ENCODE measurements at places on chromosomes 11 and 22.

GRCh38 chr11:36014898-36015665, 71.2 kb downstream of the LDLRAD3 start:
- no peak for DNase-seq

DNA sequence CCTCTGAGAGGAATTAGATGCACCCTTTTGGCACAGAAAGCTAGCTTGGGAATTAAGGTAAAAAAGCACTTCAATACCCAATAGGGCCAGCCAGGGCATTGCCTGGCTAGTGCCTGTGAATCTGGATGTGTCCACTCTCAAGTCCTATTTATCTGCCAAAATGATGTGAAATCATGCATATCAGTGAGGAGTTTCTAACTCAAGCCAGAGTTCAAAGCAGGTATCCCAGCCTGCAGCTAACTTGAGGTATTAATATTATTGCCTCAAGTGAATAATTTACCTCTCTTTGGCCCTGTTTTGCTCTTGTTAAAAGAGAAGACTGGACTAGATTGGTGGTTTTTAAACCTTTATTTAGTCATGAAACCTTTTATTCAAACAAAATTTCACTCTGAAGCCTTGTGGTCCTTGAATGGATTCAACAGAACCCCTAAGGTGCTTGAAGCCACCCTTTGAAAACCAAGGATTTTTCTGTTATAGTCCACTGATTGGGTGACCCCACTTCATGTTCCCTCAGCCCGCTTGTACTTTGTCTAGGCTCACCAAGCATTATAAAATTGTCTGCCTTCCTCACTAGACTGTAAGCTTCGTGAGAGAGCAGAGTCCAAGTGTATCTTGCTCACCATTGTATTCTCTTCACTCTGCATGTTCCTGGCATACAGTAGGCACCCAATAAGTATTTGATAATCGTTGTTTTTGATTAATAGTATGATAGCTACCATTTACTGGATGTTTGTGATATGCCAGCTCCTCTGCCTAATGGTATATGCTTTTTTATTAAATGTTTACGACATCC, 4.5 kb downstream of the RNF121 start:
- DNase-seq = no peak

- DNase-seq = no peak
Measured at GRCh38 chr11:64185175-64185692, 737 bp upstream of the STIP1 start.

- DNase-seq = no peak
Measured at GRCh38 chr11:90842681-90843080, 619.8 kb upstream of the CHORDC1 start.

DNA sequence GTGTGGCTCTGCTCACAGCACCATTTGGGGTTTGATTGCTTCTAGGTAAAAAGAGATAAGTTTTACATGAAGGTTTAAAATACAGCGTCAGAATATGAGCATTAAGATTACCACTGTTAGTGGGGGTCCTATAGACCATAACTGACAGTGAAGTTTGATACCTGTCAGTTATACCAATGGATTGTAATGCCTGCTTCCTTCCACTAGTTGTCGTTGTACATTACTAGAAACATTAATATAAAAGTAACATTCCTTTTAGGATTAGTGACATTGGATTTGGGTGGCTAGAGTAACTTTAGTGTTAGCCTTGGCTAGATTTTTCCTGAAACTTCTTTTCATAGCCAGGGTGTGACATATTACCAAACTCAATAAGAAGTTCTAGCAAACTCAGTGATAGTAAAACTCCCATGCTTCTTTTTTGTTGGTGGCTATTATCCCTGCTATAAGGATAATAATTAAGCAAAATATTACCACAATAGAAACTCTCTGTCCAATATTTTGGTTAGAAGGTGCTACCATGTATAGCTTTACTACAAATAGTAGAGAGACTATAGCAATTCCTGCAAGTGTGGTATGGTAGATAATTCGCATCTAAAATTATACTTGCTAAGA, 57.1 kb downstream of the FAM181B start:
- no peak for DNase-seq

- no peak for DNase-seq
Measured at GRCh38 chr22:17965538-17966402, 58.6 kb downstream of the MICAL3 start.

GRCh38 chr22:46753360-46753759, 9.1 kb upstream of the TBC1D22A start:
- DNase-seq = no peak

DNA sequence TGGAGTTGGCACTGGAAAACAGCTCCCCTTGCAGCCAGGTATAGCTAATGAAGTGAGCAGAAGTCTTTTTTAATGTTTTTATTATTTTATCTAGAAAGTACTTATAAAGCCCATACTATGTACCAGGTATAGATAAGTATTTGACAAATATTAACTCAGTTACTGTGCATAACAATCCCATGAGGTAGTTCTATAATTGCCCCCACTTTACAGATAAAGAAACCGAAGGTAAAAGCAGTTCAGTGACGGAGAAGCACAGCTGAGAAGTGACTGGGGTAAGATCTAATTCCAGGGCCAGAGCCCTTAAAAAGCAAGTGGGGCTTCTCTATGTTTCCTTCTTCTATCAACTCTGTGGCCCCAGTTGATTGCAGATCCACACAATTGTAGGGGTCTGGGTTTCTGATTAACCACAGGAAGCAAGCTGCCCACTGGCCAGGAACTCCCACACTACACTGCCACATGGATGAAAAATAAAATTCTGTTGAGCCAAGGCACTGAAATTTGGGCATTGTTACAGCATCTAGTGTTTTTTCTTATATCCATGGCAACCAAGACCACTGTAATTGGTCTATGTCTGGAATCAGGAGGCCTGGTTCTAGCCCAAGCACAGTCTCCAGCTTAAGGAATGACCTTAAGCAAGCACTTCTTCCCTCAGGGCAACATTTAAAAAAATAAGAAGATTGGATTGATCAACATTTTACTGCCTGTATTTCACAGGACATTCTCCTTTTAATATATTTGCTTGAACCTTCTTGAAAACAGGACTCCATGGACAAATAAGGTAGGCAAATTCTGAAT, 55.3 kb upstream of the TEAD1 start:
- DNase-seq = no peak

DNA sequence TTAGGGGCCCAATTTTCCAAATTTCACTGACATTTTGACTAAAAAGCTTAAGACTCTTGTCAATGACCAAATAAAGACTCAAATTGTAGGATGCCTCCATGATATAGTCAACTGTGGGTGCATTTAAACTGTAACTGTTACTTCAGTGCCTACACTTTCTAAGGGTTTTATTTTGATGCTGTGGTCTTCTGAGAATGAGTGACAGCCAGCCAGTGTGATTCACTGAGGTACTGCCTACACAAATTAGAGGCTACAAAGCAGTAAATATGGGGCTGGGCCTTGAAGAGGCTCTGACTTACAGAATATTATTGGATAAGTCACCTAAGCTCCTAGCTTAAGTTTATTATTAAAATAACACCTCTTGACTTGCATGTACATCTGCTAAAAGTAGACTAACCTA, 210.6 kb downstream of the SWAP70 start:
- DNase-seq = no peak

DNA sequence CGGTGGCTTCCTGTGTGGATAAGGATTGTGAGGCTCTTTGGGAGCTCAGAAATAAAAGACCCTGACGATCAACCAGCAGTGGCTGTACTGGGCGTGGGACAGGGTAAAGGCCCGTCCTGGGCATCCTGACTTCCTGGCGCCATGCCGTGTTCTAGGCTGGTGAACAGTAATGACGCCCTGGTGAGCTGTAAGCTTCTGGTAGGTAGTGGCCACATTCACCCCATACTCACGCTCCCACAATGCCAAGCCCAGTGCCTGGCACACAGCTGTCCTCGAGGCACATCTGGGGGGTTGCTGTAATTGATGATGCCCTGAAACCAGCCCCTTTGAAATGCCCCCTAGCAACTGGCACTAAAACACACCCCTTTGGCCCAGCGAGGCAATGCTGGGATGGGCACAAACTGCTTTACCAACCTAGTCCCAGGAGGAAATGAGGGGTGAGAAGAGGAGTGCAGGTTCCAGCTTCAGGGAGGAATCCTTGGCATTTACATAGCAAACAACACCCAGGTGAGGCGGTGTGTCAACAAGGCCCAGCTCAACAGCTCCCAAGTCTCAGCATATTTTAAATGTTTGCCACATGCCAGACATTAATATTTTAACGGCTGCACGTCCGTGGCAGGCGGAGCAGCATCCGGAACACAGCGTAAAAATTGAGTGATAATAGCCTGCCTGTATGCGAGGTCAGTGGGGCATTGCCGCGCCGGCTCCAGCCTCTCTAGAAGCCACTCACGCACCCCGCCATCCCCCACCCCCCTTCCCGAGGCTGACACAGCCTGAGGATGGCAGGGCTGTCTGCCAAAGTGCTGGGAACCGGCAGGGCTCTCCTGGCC, 79.3 kb downstream of the DSCAML1 start:
- DNase-seq = no peak

All from T-helper 2 cell (primary cell).